Natural killer cell treated with Interleukin-12 subunit alpha and Interleukin-12 subunit beta and Interleukin-15 and Interleukin-18, amount 100 ng/mL, for 72 hours (primary cell): ENCODE measurements at places on chromosomes 5 and 9.

GRCh38 chr5:93186076-93186682, 394.8 kb downstream of the NR2F1-AS1 start:
- H3K4me1 ChIP-seq: no peaks in the 10 kb centered on the region
- H3K36me3 ChIP-seq: no peaks in the 10 kb centered on the region
- H3K4me3 ChIP-seq: no peak overlapping the region
- no peak for DNase-seq
- H3K27me3 ChIP-seq: no peaks in the 10 kb centered on the region

GRCh38 chr5:9545992-9546851, at the start of gene SEMA5A:
SEMA5A (minus strand) TSS chr5:9546075; CDS start chr5:9379946, 166,129 bp downstream.
- H3K27ac ChIP-seq: no peak within 1 kb of the TSS
- peaks cover 4% of the 10 kb centered on the region for H3K36me3 ChIP-seq
- peaks cover 13% of the 10 kb centered on the region for H3K27me3 ChIP-seq
- DNase-seq: no peak
- H3K4me1 ChIP-seq: peaks cover 6% of the 10 kb centered on the region

DNA sequence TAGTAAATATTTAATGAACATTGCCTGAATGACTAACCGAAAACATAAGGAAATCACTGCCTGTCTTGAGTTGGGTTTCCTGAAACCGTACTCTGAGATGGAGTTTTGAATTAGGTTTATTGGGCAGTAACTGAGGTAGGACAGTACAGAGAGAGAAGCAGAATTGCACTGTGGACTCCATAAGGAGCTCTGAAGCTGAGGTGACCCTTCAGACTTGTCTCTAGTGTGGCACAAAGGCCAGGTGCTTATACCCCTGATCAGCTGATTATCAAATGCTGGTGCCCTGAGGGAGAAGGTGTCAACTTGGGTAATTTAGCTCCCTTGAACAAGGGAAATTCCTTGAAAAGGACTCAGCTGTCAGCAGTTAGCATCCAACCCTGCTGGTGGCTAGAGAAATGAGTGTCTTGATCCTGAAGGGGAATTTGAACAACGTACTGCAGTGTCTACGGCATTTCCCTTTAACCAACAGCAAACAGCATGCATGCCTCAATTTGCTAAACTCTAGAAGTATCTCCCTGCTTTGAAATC, 135.0 kb upstream of the SMARCA2 start:
- H3K4me1 ChIP-seq: no peaks in the 10 kb centered on the region
- peaks cover 11% of the 10 kb centered on the region for H3K27me3 ChIP-seq
- H3K4me3 ChIP-seq: no peak overlapping the region
- DNase-seq: no peak
- H3K27ac ChIP-seq: no peak overlapping the region

- no peaks in the 10 kb centered on the region for H3K27me3 ChIP-seq
- H3K27ac ChIP-seq: no peak overlapping the region
- no peak for DNase-seq
- no peaks in the 10 kb centered on the region for H3K36me3 ChIP-seq
Measured at GRCh38 chr5:161190778-161191177, 338.8 kb upstream of the ATP10B start.
